NCI-H2081 (cell line): ENCODE measurements at places on chromosomes 16 and 17.

DNA sequence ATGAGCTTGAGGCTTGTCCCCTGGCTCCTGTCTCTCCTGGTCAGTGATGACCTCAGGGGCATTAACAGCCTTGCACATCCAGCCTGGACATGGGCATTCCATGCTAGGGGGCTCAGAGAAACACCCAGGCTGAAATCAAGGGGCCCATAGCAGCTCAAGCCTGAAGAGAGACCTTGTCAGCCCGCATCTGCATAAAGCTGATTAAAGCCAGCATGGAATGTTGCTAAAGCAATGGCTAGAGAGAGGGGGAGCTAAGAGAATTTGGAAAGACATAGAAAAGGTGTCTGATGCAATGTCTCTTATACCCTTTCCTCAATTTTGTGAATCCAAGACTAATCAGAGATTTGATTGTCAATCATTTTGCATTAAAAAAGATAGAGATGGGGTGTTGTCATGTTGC lies 51.4 kb upstream of the WSCD1 start:
- no peak for DNase-seq

DNA sequence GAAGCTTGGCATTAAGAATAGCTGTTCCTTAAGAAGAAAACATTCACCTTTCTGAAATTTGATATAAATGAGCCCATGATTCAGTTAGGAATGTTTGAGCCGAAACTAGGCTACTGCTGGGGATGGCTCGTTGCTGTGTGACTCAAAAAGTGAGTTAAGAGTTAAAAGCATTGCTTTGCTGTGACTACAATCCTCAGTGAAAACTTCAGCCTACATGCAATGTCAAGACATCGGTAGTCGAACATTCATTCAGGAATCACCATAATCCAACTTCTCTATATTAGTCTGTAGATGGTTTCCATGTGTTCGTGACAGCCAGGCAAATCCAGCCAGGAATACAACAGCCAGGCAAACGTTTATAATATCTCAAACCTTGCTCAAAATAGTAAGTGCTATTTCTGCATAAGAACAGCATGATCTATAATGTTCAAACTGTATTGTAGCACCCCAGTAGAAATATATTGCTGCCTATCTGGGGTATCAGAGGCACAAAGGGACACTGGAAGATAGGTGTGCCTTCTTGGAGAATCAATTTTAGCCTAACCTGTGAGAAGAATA lies 1225.1 kb downstream of the CDH8 start:
- no peak for DNase-seq

DNA sequence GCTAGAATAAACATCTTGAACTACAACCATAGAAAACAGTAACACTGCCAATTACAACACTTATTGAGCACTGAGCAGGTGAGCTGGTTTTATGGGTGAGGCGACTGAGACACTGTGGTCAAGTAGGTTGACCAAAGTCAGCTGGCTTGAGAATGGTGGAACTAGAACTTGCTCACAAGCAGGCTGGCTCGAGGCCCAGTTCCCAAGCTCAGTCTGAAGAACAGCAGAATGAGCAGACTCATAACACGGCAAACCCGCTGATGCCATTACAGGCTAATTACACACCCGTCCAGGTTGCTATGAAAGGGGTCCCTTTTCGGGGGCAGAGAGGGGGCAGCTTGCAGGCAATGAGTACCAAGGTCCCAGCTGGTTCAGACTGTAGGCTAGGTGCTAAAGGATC lies 6.5 kb downstream of the ZZEF1 start:
- DNase-seq: no peak

DNA sequence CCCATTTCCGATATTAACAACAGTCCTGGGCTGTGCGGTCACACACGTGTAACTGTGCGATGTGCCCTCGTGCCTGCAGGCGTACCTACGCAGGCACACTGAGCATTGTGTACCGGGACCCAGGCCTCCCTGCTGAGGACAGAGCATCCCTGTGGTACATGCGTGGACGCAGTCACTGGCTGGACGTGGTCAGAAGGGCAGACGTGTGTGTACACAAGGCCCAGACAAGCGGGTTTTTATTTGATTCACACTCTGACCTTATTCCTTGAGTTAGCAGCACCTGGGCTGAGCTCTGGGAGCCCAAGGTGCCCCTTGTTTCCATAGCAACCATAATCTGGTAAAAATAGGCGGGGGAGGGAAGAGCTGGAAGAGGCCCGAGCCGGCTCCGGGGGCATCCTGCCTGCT lies 19.5 kb downstream of the RAP1GAP2 start:
- DNase-seq: no peak
